ENCODE measurements at places on chromosomes 13 and 19.
A peak's percentile ranks its signal among the peaks of the same experiment; 100 is the strongest.

DNA sequence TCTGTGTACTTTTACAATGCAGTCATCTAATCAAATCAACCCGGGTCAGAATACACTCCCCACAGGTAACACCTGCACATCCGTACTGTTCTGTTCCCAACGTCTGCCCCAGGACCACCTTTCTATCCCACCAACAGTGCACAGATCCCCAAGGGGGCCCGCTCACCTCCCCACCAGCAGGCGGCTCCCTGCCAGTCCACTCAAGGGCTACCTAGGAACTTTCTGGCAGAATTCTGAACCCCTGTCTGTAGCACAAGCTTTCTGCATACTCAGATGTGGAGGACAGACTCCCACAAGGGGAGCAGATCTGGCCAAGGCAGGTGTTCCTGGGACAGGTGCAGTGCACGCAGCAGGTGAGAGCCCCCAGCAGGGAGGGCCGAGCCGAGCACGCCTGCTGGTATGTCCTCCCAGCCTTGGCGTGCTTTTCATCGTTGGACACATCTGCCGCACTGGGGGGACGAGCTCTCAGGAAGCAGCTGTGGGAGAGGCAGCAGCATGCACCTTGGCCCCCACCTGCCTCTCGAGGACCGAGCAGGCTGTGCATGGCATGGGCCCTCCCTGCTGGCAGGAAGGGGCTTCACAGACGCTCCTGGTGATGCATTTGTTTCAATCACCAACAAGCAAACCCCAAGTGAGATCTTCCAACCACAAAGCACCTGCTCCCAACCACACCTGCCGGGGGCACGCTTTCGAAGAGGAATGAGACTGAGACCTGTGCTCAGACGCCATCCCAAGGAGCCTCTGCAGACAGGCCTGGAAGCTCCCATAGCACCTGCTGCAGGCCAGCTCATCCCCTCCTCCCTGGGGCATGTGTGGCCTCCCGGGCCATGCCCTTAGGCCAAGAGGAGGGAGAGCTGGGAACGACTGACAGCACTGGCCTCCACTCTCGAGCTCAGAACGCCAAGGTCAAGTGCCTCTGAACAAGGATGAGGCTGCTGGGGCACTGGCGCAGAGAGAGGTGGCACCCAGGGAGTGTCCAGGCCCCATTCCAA is 35.9 kb downstream of the RAB20 start:
- DNase-seq, result no peak

- no peak for DNase-seq
Observed at GRCh38 chr19:882871-883497, 10.0 kb downstream of the MED16 start.

DNA sequence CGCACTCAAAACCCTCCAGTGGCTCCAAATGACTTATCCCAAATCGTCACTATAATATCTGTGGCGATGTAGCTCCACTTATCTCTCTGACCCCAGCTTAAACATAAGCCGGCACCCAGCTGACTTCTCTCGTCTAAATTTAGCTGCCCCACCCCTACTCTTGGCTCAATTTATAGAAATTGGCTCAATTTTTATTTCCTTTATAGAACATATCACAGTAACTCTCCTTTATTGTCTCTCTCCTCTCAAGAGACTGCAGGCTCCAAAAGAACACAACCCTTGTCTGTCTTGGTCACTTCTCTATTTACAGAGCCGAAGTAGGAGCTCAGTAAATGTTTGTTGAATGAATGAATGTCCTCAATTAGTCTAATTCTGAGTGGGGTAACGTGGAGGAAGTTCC is 805 bp downstream of the ZNF784 start:
- DNase-seq, result no peak

- no peak for DNase-seq
Observed at GRCh38 chr19:15194938-15195337, 5.9 kb downstream of the NOTCH3 start.

GRCh38 chr13:22187329-22187728 is 516.5 kb downstream of the FGF9 start:
- no peak for DNase-seq

- no peak for DNase-seq
Observed at GRCh38 chr13:74743992-74744391, 609.8 kb upstream of the KLF12 start.

- DNase-seq, result peak; percentile 42
Observed at GRCh38 chr13:30257468-30258099, 49.8 kb downstream of the KATNAL1 start.

GRCh38 chr13:52921194-52921593 is 72.8 kb upstream of the PCDH8 start:
- DNase-seq, result no peak

DNA sequence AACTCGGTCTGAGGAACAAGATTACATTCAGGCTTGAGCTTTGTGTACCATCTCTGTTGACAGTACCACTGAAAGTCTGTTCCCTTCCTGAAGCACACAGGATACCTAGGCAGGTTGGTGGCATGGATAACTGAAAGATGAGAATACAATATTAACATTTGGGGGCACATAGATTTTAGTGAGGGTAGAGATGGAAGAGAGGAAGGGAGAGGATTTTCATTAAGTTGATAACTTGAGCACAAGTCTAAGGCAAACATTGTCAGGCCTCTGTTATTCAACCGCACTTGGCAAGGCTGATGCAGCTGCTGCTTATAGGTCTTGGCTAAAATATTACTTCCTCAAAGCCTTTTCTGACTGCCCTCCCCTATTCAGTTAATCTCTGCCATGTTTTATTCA is 10.9 kb downstream of the MIR17HG start:
- DNase-seq, result no peak

- no peak for DNase-seq
Observed at GRCh38 chr13:43846496-43847158, 32.9 kb downstream of the CCDC122 start.

DNA sequence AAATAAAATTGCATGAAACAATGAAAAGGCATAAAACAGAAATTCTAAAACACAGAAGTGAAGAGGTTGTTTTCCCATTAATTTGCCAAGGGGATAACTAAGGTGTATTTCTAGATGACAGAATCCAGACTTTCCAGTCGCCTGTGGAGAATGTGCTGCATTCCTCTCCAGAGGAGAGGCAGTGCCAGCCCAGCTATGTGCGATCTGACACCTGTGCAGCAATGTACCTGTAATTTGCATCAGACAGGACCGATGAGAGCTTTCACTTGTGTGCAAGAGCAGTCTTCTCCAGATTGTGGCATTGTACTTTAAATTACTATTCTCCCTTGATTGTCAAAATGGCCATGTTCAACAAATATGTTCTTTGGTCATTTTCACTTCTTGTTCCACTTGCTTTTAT is 1037.9 kb downstream of the EFNB2 start:
- no peak for DNase-seq

DNA sequence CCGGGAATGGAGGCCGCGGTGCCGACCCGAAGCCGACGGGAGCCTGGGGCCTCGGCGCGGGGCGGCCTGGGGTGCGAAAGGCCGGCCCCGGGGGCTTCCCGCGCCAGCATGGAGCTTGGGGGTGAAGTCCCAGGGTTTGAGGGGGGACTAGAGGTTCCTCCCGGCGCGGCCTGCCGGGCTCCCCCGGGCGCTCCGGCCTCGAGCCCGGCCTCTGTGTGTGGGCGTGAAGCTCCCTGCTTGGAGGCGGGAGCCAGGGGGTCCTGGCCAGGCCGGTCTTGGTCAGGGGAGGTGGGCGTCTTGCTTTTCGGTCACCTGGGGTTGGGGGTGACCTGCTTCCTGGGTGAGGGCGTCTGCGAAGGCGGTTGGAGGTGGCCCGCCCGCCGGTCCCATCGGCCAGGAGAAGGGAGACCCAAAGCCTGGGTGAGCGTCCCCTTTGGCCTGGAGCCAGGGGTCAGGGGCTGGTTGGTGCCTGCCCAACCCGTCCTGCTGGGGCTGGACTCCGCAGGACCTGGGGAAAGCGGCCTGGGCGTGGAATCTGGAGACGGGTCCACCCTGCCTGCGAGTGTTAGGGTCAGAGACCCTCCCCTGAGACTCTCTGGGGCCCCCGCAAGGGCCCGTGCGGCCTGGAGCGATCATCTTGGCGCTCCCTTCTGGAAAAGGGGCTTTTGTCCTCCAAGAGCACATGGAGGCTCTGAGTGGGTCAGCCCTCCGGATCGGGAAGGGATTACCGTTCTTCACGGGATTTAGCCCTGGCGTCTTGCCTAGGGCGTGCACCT is 535 bp downstream of the BSG start:
- peak; percentile 42 for DNase-seq

- no peak for DNase-seq
Observed at GRCh38 chr13:90526711-90527110, 820.8 kb upstream of the MIR17HG start.
